ENCODE measurements at places on chromosomes 6 and 20.

DNA sequence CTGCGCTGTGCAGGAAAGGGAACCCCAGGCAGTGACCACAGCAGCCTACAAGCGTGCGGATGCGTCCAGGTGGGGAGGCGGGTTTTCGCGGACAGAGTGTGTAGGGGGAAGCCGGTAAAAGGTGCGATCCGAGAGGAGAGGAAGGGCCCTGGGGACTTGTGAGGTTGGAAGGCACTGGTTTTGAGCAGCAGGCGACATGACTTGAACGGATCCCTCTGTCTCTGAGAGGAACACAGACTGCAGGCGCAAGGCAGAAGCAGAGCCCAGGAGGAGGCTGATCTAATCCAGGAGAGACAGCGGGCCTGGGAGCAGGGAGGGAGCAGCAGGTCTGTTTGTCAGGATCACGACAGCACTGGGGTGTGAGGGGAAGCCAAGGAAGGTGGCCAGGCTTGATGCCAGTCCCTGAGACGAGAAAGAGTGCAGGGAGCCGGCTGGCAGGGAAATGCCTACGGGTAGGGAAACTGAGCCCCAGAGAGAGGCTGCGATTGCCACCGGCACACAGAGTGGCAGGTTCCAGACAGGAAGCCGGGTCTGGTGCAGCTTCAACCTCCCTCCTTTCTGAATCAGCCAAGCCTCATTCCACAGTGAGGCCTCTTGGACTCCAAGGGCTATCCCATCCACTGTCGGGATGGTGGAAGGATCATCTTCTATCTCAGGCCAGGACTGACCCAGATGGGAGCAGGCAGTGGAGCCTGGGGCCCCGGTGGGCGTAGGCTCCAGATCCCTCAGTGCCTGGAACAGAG is 57.1 kb downstream of the HNF4A start:
- no peak for DNase-seq

DNA sequence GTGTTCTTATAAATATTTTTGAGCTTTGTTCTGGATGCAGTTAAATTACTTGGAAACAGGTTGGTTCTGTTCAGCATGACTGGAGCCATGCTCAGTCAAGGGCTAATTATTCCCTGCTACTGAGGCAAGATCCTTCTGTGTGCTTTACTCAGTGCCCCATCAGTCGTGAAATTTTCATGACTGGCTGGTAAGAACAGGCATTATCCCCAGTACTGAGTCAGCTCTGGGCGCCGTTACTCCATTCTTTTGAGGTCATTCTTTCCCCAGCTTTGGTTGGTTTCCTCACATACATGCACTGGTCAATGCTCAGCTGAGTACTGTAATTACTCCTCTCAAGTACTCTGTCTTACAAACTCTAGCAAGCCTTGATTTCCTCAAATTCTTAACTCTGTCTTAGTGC is 71.3 kb downstream of the CDKAL1 start:
- DNase-seq: peak; percentile 55

DNA sequence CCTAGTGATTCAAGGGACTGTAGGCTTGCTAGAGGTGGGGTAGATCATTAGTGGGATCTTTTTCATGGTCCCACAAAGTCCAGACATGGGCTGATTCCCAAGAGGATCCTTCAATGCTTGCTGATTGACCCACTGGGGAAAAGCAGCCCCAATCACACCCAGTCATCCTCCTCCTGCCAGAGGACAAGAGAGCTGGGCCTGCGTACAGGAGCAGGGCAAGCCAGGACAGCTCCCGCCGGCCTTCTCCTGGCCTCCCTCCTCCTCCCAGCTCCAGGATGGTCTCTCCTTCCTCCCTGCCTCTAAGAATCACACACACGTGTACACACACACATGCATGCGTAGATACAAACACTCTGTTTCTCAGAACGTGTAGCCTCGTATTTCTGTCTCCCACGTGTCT is 27.0 kb downstream of the KCNK15 start:
- no peak for DNase-seq

GRCh38 chr6:87333591-87334181 is 4.6 kb upstream of the GJB7 start:
- peak; percentile 54 for DNase-seq

DNA sequence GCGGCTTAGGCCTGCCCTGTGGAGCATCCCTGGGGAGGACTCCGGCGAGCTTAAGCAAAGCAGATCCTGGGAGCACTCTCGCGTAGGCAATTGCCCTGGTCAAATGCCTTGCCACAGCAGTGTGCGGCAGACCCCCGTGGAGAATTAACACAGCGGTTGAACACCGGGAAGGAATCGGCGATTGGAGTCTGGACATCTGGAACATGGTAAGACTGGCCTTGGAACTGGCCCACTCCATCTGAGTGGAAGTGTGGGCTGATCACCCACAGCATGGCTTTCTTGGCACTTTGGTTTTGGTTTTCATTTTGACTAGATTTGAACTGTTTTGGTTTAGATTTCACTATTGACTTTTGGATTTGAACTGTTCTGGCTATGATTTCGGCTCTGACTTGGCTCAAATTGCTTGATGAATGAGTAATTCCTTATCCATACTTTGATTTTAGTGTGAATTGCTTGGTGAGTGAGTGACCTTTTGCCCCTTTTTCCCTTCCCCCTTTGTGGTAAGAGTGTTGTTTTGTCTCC is 300.7 kb downstream of the RNGTT start:
- DNase-seq: no peak

DNA sequence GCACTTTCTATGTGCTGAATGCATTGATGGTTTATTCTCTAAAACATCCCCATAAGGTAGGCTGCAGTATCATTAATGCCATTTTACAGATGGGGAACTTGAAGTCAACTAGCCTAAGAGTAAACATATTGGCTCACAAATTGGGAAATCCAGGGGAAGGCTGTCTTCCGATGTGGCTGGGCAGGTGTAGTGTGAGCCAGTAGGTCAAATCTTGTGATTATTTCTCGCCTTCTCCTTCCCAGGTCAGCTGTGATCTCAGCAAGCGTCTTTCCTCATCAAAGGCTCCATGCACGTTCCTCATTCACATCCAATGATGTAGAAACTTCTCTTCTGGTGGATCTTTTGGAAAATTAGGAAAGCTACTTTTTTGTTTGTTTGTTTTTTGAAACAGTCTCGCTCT is 94.1 kb upstream of the SHLD1 start:
- DNase-seq: no peak

DNA sequence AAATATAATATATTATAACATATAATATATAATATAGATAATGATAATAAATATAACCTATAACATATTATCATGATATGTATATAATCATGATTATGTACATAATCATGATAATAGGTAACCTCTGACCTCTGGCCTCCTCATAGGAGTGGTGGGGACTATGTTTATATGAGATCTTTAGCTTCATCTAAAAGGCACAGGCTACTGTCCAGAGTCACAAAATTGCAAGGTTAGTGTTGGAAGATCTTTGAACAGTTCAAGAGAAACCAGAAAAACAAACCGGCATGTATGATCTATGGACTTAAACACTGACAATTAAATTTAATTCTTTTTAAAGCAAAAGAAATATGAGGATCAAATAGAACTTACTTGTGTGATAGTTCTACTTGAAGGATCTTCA is 55.7 kb upstream of the TINAG start:
- no peak for DNase-seq

All from fibroblast of mammary gland (primary cell).